ENCODE measurements at places on chromosomes 6 and 20.

DNA sequence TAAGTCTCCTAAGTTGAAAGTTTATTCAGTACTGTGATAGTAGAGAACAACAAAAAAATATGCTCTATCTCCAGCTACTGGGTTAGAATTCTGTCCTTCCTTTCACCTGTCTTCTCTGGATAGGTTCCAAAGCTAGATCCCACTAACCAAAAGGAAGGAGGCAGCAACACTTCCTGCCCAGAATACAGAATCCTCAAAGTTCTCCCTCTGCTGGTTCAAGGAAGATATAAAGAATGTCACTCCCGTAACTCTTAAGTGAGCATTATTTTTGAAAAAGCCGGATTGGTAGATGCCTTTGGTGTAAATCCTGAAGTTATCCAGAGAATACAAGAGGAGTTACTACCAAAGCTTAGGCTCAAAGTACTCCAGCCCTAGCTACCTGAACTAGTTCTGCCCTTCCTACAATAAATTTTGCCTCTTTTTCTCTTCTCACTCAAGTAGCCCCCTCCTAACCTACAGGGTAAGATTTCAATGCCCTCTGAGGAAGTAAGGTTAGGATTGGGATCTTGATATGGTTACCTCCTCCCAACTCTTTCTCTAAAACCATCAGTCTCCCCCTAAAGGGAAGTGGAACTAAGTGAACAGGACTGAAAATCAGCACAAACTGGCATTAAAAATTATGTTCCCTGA lies 26.0 kb upstream of the CRIP3 start:
- DNase-seq: peak; percentile 19

- DNase-seq: no peak
Measured at GRCh38 chr6:99611148-99611547, 4.5 kb downstream of the PRDM13 start.

DNA sequence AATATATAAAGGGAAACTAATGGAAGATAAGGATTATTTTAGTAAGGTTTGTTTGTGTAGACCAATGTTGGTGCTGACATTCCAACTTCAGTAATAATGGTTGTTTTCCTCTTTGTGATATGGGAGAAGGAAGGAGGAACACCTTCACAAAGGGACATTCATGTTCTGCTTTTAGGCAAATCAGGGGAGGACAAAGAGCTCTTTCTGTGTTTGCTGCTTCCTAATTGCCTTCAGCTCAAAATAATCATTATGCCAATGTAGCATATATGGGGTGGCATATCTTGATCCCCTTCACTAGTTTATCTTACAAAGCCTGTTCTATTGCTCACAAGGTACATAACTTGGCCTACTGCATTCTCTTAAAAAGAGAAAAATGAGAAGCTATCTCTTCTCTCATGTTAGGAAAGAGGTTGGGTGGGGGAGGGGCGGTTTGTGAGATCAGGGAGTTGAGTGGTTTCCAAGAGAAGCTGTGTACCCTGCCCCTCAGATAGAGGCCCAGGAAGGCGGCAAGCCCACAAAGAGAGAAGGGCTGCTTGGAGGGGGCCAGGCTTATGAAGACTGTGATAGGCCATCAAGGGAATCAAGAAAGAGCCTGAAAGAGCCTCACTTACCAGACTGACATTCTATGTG lies 4.7 kb upstream of the ADGRG6 start:
- no peak for DNase-seq

- DNase-seq: peak; percentile 47
Measured at GRCh38 chr6:38713812-38714211, 1.3 kb upstream of the DNAH8 start.

- DNase-seq: no peak
Measured at GRCh38 chr6:8389036-8389818, 46.1 kb downstream of the SLC35B3 start.

DNA sequence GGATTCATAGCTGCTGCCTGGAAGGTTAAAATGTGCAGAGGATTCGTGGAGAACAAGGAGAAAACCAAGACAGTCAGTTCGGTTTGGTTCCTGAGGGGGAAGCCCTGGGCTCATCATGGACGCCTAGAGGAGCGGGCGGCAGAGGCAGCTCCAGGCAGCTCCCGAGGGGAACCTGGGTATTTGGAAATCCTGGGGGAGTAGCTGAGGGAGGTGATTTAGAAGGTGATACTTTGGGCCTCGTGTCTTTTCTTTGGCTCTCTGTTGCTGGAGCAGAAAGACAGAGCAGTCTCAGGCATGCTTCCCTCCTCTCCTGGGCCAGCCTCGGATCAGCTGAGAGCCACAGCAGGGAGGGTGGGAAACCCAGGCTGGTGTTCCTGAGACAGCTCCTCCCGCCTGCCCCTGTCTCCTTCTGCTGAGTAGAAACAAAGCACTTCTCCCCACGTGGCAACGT lies 139.5 kb downstream of the DLL1 start:
- no peak for DNase-seq

DNA sequence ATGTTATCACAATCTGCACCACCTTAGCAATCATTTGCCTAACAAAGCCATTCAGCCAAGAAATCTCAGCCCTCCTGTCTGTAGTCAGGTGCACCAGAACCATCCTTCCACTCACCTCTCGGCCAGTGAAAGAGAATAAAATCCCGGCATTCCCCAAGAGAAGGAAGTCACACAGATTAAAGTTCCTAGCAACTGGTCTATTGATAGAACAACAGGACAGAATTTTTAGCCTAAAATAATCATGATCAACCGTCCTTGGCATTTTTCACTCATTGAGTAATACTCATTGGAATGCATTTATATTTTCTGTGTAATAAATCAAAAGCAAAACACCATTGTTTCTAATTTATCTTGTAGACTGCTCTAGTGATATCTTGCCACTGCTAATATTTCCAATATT lies 85.7 kb upstream of the CDH4 start:
- DNase-seq: no peak

GRCh38 chr20:18504479-18505060 lies 3.2 kb upstream of the SEC23B start:
- no peak for DNase-seq

- DNase-seq: no peak
Measured at GRCh38 chr6:11044712-11045167, 635 bp upstream of the ELOVL2 start.

- no peak for DNase-seq
Measured at GRCh38 chr20:9359561-9360308, 154.7 kb upstream of the LAMP5 start.

GRCh38 chr6:87407561-87407900 lies 241 bp upstream of the CFAP206 start:
- DNase-seq: no peak

GRCh38 chr20:33298391-33298790 lies 15.4 kb downstream of the BPIFB1 start:
- no peak for DNase-seq

DNA sequence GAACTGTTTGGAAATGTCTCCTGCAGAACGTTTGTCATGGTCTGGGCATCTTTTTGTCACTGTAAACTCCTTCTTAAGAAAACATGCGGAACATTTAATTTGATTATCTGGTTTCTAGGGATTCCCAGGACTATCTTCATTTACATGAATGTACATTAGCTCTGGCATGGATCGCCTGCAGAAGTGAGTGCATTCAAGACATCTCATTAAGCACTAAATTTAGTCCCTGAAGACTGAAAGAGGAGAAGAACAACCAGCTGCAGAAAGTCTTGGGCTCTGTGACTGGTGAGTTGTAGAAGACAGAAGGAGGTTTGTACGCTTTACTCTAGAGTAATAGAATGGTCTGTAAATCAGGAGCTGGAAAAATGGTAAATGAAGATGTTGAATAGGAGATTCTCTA lies 540.7 kb downstream of the BCKDHB start:
- no peak for DNase-seq

GRCh38 chr20:7601431-7601830 lies 338.8 kb downstream of the HAO1 start:
- DNase-seq: no peak

DNA sequence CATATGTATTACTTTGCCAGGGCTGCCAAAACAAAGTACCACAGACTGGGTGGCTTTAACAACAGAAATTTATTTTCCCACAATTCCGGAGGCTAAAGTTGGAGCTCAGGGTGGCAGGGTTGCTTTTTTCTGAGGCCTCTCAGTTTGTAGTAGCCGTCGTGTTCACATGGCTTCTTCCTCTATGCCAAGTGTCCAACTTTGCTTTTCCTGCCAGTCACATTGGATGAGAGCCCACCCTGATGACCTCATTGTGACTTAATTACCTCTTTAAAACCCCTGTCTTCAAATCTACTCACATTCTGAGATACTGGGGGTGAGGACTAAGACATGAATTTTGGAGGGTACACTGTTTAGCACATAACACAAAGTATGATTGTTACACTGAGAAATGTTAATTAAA lies 9.9 kb upstream of the ECT2L start:
- no peak for DNase-seq

- DNase-seq: peak; percentile 51
Measured at GRCh38 chr20:4592316-4593148, 129.2 kb upstream of the PRND start.

DNA sequence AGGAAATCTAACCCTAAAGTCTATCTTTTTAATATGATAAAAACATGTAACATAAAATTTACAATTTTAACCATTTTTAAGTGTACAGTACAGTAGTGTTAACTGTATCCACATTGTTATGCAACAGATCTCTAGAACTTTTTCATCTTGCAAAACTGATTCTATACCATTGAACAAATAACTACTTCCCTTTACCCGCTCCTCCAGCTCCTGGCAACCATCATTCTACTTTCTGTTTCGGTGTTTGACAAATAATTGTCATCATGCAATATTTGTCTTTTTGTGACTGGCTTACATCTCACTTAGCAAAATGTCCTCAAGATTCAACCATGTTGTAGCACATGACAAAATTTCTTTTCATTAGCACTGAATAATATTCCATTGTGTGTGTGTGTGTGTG lies 203.2 kb downstream of the SIM1 start:
- DNase-seq: no peak

DNA sequence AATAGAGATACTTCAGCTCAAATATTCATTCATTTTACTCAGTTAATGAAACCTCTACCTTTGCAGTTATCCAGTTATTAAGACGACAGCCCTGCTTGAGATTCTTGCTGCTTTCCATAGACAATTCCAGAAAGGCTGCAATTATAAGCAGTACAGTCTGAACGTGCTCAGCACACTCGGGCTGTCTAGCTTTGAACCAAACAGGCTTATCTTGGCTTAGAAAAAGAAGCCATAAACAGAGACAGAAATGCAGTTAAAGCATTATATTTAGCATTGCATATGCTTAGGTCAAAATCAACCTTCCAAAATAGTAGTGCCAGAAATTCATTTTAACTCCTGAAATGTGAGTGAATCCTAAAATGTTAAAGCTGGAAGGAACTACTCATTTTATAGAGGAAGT lies 204.1 kb upstream of the KCNQ5 start:
- no peak for DNase-seq

DNA sequence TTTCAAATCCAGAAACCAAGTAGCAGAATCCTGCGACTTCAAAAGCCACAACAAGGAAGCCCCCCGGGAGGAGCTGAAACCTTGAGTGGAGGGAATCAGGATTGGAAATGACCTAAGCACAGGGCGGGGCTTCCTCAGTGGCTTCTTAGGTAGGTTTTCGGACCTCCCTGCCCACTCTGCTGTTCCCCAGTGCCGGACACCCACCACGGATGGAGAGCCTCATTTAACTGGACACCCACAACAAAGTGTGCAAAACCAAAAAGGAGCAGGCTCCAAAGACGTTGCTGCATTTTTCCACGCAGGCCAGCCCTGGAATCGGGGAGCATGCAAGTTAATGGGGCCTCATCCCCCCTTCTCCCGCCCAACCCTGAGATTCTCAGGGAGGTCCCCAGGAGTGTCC lies 144.4 kb downstream of the NFATC2 start:
- no peak for DNase-seq

DNA sequence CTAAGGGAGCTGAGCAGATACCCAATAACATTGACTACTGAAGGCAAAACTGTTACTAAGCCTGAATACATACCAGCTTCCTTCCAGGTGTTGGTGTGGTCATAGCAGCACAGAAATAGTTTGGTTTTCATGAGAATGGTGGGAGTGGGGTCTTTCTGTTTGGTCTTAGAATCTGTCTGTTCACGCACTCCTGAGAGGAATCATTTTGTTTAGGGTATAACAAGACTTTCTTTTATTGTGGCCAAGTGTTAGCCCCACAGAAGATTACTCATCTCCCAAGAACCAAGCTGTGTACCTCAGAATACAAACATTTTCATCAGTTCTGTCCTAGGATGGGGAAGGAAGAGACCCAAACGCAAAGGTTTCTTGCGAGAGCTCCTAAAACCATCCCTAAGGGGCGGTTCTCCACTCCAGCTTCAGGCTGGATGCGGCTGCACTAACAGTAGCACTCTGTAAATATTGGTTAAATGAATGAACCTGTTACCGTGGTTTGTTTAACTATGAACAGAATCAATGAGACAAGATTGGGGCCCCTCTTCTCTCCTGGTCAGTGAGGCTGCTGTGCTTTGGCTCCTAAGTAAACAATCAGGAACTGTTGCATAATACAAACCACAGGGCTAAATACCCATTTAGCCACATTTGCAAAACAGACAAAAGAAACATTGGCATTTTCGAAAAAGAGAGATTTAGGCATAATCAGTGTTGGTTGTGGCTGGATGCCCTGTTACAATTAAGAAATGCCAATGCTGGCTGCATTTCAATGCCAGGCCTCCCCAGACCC lies 44.9 kb downstream of the SNAP25 start:
- DNase-seq: no peak

DNA sequence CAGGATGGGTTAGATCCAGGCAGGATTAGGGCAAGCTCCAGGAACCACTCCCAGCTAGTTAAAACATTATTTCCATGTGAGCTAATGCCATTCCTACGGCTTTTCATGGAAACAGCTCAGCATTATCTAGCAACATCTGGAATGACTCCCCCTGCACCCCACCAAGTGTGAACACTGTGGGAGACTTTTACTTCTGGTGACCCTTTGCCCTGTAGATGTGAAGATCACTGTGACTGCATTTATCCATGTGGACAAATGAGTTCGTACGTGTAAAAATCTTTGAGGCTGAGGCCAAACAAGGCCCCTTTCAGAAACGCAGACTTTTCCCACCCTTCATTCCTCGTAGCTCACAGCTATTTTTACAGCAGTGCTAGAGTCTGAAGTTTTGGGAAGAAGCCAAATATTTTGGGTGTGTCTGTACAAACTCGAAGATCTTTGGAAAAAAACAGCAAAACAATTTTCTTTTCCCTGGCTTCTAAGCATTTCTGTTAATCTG lies 221.8 kb upstream of the SOX4 start:
- DNase-seq: no peak

DNA sequence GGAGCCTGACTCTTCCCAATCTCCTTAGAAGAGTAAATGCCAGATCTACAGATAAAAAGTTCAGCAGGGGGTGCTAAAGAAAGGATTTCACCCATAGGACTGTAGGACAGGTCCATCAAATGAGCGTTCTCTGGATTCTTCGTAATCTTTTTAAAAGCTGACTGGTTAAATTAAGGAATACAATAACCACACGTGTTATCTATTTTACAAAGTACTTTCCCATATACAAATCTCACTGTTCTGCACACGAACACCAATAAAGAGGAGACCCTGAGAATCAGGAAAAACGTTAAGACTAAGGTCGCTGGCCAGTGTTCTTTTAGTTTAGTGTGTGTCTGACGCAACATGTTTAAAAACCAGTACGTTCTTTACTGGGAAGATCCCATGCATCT lies 542 bp downstream of the TUBE1 start:
- DNase-seq: peak; percentile 18

All from CD4-positive, alpha-beta T cell treated with Interleukin-12 subunit alpha and Interleukin-12 subunit beta, for 1 hour (primary cell).